ENCODE measurements at places on chromosomes 1 and 21.

DNA sequence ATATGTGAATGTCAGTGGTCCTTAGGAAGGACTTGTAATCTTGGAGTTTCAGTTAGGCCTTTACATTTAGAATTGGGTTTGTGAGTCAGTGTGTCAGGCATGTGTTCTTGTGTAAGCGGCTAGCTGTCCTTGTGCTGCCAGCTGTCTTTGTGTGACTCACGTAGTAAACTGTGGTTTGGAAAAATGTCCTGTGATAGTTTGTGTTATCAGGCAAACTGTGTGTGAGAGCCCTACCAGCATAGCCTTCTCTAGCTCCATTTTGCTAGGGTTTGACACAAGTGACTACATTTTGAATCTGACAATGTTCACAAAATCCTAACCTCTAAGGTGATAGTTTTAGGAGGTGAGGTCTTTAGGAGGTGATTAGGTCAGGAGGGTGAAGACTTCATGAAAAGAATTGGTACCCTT, 6.9 kb upstream of the SLC35D1 start:
- no peak for DNase-seq

DNA sequence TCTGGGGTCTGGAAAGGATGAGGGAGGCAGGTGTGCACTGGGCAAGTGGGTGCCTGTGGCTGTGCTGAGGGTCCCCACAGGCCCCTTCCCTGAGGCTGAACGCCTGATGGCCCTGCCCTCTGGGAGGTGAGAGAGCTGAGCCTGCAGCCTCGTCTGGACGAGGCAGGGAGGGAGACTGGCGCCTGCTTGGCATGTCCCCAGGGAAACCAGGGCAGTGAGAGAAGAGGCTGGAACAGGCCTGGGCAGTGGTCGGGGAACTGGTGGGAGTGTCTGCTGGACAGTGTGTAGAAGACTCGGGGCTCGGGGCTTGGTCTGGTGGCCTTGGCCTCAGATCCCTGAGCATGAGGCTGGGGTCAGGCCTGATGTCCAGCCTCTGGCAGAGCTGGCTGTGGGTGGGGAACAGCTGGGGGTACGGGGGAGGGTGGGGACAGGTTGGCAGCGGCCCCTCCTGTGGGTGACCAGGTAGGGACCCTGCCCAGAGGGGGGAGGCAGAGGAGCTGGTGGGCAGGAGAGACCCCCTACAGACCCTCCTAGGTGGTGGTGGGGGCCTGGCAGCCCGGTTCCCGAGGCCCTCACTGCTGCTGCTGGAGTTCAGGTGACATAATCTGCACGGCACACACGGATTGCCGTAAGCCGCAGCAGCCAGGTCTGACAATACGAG, 30.8 kb upstream of the PLCH2 start:
- DNase-seq, result no peak

DNA sequence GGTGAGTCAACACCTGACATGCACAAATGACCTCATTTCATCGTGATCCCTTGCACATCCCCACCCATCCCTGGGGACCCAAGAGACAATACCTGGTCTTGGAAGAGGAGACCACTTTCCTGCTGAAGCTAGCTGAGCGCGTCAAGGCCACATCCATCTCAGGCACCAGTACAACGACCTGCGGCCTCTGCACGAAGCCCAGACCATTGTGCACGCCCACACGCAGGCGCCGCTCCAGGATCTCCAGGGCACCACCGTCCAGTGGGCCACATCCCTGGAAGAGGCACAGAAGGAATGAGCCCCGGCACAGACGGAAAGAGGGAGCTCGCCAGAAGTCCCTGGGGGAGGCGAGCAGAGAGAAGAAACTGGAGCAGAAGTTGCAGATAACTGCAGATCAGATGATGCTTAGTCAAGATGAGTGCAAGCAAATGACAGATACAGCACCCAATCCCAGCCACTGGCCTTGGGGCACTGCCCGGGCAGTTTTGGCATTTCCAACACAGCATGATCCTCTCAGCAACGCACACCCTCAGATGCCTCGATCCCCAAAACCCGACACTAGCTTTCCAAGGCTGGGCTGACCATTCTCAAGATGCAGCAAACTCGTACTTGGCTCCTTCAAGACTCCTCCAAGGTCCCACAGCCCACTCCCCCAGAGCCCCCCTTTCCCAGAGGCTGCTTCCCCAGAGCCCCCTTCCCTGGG, 44.1 kb downstream of the NPHP4 start:
- DNase-seq, result no peak

DNA sequence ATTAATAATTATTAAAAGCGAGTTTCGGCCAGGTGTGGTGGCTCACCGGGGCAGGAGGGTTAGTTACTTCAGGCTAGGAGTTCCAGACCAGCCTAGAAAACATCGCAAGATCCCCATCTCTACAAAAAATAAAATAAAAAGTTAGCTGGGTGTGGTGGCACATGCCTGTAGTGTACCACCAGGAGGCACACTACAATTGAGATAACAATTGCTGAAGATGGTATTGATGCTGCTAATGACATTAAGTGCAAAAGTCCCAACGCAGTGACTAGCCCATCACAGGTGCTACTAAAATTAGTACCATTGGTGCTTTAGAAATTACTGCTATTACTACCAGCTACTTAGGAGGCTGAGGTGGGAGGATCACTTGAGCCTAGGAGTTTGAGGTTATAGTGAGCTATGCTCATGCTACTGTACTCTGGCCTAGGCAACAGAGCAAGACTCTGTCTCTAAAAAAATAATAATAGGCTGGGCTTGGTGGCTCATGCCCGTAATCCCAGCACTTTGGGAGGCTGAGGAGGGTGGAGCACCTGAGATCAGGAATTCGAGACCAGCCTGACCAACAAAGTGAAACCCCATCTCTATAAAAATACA, 156.6 kb downstream of the GREM2 start:
- no peak for DNase-seq

GRCh38 chr21:18138507-18138906, 106.1 kb upstream of the CHODL start:
- DNase-seq, result no peak

DNA sequence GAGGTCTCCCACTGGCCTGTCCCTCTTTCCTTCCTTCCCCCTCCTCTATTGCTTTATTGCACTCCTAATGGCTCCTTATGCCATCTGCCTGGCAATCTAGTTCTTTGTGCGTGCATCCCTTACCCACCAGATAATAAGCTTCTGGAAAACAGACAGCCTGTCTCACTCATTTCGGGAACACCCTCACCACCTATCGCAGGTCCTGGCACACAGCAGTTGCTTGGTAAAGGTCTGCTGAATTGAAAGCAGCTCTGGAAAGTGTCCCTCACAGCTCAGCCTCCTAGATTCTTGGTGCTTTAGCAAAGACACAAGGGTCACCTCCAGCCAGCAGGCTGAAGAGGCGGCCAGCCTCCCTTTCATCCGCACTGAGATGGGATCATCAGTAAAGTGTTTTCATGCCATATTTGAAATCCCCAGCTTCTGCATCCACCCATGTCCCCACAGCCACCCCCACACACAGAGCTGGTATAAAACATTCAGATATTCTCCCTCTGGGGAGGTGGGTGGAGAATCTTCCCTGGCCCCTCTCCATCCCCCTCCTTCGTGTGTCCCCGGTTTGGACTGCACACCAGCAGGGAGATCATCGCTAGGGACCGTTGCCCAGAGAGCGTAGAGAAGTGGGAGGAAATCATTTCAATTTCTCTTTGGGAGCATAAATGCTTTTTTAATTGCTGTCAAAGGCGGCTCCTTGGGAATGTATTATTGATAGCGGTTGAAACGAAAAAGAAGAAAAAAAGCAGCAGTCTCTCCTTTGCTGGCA, 29.1 kb upstream of the ATP2B4 start:
- no peak for DNase-seq

- DNase-seq, result no peak
Measured at GRCh38 chr21:38388203-38388602, 110.1 kb downstream of the ERG start.

GRCh38 chr1:181817091-181817490, 244.4 kb downstream of the ZNF648 start:
- no peak for DNase-seq

- no peak for DNase-seq
Measured at GRCh38 chr1:152024223-152024622, 12.6 kb downstream of the S100A11 start.

- no peak for DNase-seq
Measured at GRCh38 chr21:26153758-26154157, 16.8 kb downstream of the APP start.

DNA sequence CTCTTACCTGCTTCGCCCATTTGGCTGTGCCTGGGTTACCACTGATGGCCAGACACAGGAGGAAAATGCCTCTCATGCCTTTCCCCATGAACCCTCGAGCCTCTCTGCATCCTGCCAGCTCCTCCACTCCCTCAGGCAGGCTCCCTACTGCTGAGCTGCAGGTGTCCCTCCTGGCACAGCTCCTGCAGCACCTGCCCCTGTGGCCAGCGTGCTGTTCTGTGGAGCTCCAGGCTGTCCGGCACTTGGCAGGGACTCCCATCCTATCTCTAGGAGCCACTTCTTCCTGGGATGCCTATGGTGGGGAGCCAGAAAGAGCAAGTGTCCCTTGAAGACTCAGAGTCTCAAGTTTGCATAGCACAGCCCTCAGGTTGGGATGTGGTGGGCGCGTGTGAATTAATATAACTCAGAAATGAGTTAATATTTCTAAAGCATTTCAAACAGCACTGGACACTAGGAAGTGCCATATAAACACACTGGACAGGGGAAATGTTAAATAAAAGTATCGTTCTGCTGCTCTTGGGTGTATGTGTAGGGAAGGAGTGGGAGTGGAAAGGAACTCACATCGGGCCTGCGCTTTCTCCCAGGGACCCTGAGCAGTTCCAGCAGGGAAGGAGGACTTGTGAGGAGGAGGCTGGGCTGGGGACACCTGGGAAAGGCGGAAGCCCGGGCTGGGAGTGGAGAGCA, 2.7 kb downstream of the LRRC71 start:
- DNase-seq, result no peak

DNA sequence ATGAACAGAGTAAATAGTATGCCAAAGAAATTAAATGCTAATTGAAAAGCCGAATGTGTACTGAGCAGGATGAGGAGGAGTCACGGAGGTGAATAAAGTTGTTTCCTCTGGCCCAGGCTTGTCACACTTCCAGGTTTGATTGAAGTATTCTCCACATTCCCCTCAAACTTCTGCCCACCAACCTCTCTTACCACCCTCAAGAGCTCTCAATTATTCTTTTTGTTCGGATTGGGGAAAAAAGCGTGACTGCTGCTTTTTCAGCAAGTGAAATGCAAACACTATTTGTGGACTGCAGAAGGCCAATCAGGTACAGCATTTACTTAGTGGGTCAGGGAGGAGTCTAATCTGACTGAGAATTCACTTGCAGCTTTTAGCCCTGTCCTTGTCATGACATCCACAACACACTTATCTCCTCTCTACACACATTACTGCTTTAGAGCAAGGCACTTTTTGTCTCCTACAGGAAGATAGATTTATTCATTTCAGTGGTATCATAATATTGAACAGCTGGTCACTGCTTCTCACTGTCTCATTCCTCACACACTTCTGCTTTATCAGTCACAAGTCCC, 375.6 kb upstream of the PRMT6 start:
- no peak for DNase-seq
